ENCODE measurements at places on chromosomes 7 and 10.

DNA sequence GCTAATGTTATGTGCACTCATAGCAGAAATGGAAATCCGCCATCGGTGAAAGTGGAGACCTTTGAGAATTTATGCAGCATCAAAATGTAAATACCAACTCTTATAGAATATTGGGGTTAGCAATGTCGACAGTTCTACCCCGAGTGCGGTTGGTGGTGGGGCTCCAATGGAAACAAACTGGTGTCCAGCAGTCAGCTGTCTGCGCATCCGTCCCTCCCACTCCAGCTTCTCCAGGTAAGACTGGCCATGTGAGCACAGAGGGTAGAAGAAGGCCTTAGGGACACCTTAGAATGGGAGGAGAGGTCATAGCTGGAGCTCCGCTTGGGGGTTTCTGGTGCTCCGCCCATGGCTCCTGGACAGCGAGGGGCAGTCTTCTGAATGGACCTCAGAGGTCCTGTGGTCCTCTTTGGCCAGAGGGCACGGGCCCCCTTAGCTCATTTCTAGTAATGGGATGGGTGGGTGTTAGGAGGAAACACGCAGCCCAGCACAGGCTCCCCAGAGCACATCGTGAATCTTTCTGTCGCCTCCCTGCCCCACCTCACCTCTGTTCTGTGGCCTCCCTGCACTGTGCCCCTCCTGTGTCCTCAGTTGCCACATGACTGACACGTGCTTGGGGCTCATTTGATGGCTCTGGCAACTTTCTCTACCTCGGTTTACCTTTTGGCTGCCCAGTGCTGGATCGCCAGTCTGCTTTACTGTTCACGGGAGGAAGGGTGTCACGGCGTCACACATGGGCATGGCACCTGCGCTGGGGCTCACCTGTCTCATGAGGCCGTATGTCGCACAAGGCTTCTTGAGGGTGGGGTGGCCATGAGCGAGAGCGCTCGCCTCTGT lies 50.0 kb downstream of the MGMT start:
- DNase-seq: no peak

DNA sequence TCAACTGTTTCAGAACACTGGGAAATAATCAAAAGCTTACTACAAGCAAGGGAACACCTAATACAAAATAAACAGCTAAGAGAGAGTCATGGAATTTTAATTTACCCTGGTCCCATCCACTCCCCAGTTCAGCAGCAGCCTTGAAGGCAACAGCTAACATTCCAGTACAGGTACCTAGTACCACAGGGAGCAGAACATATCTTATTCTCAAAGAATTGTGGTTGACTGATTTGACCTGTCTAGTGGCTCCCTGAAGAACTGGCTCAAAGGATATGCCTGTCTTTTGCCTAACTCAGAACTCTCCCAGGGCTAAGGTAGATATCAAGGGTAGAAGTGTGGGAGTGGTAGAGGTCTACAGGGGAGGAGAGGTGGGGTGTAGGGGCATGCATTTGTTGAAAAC lies 32.3 kb downstream of the SMURF1 start:
- DNase-seq: no peak

- DNase-seq: no peak
Measured at GRCh38 chr10:8056378-8056777, 1.9 kb downstream of the GATA3 start.

- no peak for DNase-seq
Measured at GRCh38 chr10:127968027-127968441, 61.1 kb downstream of the PTPRE start.

DNA sequence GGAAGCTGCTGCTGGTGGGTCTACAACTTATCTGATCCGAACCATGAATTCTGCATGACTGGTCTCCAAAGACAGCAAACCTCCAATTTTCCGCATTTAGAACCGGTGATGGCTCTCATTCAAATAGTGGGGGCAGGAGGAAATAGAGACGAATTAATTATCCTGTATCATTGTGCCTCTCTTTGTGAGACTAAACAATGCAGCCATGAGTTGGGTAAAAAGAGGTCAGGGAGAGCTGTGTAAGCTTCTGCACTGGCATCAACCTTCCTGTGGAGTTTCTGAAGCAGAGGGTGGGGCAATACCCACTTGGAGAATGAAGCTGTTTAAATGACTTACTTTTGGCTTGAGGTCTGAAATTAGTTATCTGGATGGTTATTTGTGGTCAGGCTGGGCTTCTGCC lies 266.4 kb downstream of the SORCS3 start:
- no peak for DNase-seq

- DNase-seq: no peak
Measured at GRCh38 chr10:78483641-78484040, 450.0 kb downstream of the RPS24 start.

DNA sequence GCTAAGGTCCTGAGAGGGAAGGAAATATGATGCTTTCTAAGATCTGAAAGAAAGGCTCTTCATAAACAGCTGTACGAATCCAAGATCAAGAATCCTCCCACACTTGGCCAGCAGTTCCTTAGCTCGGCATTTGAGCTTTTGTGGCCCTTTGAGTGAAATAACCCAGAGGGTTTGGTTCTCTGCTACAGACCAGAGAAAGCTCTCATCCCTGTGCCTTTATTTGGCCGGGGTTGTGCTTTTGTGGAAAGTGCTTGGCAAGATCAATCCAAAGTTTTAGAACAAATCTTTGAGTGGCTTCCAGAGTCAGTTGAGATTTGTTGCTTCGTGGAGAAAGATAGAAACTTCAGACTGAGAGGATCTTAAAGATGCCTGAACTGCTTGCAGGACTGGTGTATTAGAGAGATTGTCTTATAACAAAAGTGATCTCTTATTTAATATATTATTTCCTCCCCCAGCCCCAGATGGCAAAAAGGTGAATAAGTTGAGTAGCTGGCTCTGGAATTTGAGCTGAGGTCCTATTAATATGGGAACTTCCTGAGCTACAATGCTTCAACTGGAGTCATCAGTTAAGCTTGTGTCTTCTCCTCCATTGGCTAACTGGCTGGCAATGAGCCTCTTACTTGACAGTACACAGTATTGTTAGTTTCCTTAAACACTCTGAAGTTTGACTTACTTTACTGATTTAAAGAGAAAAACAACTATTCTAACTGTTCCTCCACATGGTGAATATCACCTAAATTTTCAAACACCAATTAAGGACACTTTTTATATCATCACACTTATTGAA lies 687.3 kb downstream of the MAGI2 start:
- DNase-seq: no peak

DNA sequence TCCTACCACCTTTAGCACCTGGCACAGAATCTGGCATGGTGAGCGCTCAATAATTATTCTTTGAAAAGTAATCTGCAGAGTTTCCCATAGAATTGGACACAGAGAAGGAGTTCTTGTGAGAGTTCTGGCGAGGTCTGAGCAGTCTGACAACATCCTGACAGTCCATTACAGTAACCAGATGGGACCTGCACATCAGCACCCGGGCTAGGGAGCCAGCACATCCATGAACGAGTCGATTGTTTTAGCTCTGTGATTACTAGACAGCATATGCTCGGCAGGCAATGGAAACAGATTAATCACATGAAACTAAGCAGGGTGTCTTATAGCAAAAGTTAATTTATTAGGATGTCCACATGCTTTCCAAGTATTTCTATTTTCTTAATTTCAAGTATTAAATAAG lies 96.7 kb downstream of the SEMA3D start:
- DNase-seq: no peak

DNA sequence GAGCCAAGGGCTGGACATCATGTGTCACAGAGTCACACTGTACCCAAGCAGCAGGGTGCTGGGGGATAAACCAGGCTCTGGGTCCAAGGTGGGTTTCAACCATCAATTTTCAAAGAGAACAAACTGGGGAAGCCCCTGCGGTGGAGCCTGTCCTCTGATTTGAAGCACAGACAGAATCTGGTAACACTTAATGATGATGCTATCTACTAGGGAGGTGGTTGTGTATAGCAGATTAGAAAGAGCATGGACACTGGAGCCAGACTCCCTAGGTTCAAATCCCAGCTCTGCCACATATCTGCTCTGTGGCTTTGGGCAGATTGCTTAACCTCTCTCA lies 204.9 kb upstream of the ZMIZ1 start:
- DNase-seq: no peak

DNA sequence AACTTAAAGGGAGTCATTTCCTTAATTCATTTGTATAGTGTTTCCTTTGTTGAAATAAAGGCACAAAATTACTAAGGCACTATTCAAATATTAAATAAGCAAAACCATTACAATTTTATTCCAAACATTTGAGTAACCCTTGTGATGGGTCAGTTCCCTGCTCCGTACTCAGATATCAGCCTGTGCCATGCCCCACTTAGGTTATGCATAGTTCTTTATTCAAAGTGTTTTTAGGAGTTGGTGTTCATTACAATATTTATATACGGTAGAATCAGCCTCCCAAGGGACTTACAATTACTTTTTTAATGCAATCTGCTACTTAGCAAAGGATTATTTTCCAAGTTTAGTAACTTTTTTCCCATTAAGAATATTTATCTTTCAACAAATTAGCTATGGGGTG lies 119.3 kb upstream of the SEMA3D start:
- DNase-seq: no peak

DNA sequence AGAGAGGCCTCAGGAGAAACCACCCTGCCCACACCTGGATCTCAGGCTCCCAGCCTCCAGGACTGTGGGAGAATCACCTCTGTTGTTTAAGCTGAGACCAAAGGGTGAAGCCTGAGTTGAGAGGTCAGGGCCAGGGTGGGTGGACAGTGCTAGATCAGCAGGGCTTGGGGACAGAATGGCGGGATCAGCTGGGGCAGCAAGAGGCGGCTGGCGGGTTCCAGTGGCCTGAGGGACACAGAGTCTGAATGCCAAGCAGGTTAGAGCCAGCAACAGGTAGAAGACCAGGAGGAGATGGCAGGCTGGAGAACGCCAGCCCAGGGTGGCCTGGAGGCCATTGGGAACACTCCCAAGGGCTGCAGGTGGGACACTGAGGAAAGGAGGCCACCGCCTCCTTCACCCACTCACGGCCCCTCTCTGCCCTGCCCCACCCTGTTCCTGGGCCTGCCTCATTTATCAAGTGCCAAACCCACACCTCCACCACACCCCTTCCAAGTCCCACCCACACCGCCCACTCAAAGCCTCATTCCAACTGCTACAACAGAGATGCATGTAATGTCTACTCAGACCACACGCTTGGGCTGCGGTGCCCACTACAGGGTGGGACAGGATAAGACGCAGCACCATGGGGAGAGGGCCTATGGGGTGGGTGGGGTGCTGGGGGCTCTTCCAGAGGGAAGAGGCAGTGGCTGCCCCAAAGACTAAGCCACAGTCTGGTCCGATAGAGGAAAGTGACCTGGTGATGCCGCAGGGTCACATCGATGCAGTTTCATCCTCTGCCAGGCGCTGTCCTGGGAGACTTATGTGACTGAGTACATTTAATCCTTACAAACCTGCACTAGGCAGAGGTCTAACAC lies 173.9 kb downstream of the TNS3 start:
- no peak for DNase-seq

- no peak for DNase-seq
Measured at GRCh38 chr7:149622444-149623210, 125.0 kb upstream of the ZNF746 start.

GRCh38 chr10:129707406-129708388 lies 240.7 kb downstream of the MGMT start:
- peak; percentile 57 for DNase-seq

DNA sequence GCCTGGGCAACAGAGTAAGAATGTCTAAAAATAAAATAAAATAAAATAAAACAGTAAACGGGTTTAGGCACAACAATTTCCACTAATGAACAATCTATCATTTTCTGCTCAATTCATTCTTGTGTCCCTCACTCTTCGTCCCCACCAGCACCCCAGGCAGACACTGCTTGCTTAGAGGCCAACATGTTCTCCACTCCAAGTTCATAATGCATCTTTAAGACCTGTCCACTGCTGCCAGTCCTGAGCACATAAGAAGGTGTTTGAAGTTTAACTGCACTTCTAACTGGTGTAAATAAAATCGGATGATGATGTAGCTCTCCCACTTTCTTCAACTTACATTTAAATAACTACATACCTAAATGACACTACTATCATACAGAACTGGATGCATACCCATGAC lies 13.2 kb downstream of the PDLIM1 start:
- no peak for DNase-seq

DNA sequence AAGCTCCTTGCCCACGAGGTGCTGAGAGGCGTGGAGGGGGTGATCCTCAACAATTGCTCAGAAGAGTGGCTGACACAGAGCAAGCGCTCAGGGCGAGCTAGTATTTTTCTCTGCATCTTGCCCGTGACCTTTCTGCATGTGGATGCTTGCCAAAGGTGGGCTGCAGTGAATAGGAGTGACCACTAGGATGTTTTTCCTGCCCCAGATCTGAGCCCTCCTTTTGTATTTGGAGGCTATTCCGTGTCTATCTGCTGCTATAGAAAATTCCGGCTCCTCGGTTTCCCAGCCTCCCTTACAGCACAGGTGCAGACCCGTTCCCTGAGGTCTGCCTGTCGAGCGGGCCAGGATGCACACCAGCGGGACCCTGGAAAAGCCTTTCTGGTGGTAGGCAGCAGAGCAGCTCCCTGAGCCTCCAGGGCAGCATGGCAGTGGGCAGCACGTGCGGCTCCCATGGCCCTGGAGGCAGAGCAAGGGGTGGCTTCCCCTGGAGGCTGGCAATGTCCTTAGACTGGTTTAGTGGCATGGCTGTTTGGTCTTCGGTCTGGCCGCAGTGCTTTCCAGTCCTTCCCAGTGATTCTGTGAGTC lies 145.1 kb upstream of the PCBD1 start:
- DNase-seq: no peak

DNA sequence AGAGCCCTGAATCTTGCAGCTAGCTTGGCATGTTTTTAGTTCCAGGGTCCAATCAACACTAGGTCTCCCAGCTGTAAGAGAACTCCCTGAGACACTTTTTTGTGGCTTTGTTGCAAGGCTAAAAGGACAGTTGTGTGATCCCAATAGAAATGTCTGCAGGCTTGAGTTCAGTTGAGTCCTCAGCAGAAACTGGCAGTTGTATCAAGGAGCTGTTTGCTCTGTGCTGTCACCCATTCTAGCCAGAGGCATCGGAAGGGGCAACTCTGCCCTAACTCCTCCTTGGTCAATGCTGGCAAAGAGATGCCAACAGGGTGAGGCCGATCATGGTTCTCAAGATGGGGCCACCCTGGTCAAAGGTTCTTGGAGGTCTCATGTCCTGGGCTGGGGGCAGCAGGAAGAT lies 224.1 kb downstream of the BUB3 start:
- no peak for DNase-seq

Data from cardiac fibroblast (primary cell).